ENCODE measurements at places on chromosomes 12 and 14.

DNA sequence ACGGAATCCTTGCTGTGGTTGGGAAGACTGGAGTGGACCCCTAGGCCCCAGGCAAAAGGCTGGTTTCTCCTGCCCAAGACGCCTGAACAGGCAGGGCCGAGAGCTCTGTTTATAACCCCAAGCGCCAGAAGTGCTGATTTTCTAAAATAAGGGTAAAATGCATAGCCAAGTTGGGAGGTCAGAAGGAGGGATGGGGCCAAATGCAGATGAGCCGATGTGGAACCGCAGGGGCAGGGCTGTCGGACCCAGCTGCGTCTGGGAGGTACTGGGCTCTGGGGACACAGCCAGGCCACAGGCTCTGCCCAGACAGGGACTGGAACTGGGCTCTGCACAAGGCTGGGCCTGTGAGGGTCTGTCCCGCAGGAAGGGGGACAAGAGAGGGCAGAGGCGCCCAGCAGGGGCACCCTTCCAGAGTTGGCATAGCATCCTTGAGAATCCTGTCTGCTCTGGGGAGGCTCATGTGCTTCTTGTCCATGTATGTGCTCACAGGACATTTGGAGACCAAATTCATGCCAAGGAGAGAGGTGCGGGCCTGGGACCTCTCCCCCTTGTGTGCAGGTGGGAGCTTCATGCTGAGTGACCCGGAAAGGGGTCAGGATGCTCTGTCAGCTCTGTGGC is 49.1 kb downstream of the JAG2 start:
- DNase-seq: no peak

- DNase-seq: no peak
Measured at GRCh38 chr12:63068857-63069442, 82.1 kb downstream of the AVPR1A start.

DNA sequence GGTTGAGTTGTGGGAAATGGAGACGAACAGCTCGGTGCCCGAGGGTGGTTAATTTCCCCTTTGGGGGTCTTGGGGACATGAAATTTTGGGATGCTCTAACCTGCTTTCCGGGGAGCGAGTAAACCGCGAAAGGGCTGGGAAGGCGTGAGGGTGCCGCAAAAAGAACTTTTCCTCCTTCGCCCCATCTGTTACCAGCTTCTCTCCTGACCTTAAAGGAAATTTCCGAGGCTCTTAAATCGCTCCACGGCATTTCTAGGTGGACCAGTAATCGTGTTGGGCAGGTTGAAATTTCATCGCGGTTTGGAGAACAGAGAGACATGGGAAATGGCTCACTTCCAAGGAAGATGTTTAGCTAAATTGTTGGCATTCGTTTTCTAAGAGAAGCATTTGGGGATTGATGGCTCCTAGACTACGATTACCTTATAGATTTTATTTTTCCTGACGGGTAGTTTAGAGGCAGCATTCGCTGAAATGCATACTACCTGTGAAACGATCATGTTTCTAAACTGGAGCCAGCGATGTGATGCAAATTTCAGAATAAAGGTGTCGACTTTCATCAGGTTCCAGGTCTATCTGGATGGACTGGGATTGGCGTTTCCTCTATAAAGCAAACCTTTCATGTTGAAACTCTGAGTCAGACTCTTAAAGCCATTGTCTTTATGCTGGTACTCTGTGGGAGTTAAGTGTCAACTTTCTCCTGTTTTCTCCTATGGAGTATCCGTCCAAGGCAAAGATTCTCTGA is 414.5 kb downstream of the PCNX1 start:
- no peak for DNase-seq

GRCh38 chr14:22097586-22098292 is 424.1 kb upstream of the OR4E1 start:
- DNase-seq: no peak

DNA sequence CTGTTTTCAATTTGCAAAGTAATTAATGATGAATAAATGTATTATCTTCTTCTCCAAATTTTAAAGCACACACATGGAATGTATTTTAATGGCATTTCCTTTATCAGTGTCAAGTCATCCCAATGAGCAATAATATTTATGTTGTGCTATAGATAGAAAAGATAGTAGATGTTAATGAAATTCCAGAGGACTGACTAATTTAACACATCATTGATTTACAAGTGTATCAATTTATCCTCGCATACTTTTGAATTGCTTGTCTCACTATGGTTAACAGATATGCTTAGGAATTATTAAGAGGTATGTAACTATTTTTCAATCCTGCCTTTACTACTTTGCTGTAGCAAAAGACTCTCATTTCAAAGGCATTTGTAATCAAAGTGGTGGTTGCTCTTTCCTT is 842.9 kb downstream of the SLC6A15 start:
- DNase-seq: no peak

GRCh38 chr12:120846721-120847120 is 57.4 kb downstream of the SPPL3 start:
- no peak for DNase-seq

GRCh38 chr12:128863957-128864356 is 10.7 kb downstream of the GLT1D1 start:
- DNase-seq: no peak

- DNase-seq: no peak
Measured at GRCh38 chr12:87119713-87120112, 863.5 kb upstream of the MGAT4C start.

GRCh38 chr12:12219664-12220063 is 47.2 kb downstream of the LRP6 start:
- DNase-seq: no peak

GRCh38 chr12:1845886-1846285 is 25.5 kb downstream of the LRTM2 start:
- DNase-seq: no peak

GRCh38 chr12:121467638-121468498 is 68.0 kb downstream of the RNF34 start:
- DNase-seq: no peak

GRCh38 chr14:64910847-64911495 is 3.3 kb upstream of the CHURC1 start:
- no peak for DNase-seq

DNA sequence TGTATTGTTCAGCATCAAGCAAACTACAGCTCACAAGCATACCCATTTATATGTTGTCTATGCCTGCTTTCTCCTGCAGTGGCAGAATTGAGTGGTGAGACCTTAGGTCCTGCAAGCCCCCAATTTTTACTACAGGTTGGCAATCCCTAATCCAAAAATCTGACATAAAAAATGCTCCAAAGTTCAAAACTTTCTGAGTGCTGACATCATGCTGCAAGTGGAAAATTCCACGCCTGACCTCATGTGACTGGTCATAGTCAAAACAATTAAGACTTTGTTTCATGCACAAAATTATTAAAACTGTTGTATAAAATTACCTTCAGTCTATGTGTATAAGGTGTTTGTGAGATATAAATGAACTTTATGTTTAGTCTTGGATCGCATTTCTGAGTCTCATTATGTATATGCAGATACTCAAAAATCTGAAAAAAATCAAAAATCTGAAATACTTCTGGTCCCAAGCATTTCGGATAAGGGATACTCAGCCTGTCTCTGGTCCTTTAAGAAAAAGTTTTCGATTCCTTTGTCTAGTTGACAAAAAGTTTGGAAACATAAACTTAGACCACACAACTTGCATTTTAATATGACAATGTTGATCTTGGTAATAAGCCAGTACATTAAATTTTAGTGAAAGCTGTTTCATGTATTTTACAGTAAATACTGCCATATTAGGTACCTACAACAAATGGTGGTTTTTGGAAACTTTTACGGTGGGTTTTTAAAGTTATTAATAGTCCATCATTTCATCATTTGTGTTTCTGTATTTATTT is 81.5 kb downstream of the AEBP2 start:
- DNase-seq: no peak

DNA sequence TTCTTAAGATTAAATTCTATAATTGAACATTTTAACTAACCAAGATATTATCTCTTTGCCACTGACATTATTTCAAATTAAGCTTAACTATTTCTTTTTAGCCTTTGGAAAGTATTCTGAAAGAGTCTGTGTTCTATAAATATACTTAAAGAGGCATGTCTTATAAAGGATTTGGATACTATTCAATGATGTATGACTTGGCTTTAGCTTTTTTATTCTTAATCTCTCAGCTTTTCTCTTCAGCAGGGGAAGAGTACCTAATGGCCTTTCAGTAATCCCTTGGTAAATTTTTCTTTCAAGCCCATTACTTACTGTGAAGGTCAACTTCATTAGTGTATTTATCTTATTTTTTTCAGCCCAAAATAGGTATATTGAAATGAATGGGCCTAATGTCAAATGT is 113.8 kb downstream of the LRRK2 start:
- DNase-seq: no peak

GRCh38 chr12:44875417-44875953 is 630 bp downstream of the NELL2 start:
- DNase-seq: no peak

DNA sequence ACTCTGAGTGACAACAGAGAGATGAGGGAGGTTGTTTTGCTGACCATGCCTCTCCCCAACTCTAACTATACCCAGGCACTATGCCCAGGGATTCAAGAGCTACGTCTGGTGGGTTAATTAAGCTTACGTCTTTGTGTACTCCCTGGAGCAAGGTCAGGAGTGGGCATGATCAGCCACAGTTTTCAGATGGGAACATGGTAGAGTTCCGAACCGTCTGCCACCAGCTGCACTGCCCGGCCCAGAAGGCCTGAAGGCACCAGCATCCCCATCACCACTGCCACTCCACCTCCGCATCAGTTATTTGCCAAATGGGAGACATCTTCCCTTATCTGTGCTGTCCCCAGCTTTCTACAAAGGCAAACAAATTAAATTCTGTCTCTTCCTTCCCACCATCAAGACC is 11.1 kb upstream of the GPX2 start:
- no peak for DNase-seq

DNA sequence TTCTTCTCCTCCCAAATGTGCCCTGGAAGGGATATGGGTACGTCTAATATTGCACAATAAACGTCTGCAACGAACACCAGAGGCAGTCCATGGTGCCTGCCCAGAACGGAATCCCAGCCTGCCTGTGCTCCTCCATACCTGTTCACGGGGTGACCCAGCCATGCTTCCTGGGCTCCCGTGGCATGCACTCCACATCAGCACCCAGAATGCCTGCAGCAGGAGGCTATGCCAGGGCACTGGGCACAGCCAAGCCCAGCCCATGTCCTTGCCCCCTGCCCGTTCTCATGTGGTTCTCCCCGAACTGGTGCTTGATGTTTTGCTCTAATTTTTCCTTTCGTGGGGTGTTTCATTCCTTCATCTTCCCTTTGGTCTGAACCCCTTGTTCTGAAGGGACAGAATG is 404.3 kb downstream of the BCL11B start:
- DNase-seq: no peak

GRCh38 chr12:105467710-105468366 is 137.3 kb downstream of the C12orf75 start:
- no peak for DNase-seq

GRCh38 chr12:27555361-27555760 is 31.4 kb downstream of the PPFIBP1 start:
- no peak for DNase-seq

DNA sequence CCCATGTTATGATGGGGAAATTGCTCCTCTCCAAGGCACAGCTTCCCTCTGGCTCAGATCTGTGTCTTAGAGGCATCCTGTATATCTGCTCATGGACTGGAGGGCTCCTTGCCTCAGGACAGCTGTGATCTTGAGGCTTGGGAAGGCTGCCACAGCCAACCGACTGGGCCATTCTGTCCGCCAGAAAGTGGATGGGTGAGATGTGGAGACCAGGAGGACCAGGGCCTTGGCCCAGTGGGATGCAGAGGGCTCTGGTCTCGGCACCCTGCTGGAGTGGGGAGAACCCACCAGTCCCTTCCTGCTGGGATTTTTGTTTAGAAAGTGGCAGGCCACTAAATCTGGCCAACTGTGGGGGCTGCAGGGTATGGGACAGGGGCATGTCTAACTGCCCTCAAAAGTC is 148.6 kb downstream of the CALM1 start:
- no peak for DNase-seq

- DNase-seq: no peak
Measured at GRCh38 chr12:25806271-25806670, 152.2 kb upstream of the RASSF8 start.

- no peak for DNase-seq
Measured at GRCh38 chr12:91317306-91317705, 134.7 kb upstream of the DCN start.

DNA sequence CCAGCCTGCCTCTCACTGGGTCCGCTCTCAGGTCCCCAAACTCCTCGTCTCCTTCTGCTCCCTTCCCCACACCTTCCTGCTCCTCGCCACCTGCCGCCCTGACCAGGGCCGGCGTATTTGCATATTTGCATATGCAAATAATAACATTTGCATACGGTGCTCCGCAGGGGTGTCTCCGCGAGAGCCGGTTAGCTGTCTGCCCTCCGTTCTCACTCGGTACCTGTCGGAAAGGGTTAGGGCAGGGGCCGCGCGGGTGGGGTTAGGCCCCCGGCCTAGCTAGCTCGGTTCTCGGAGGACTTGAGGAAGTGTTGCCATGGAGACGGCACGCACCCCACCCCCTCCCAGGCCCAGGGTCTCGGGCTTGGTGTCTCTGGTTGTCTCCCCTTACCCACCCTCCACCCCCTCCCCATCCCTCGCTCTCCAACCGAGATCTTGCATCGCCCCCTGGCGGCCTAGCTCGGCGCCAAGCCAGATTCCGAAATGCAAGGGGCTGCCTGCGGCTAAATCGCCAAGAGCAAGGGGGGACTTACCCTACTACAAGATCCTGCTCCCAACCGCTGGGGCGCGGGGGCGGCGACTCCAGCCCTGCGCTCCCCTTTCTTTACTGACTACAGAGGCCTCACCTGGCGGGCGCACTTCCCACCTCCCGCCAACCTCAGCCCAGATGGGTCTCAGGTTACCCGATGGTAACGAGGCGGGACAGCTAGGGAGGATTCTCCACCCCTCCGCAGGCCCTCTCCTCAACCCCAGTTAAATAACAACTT is 8.1 kb downstream of the STAC3 start:
- peak; percentile 19 for DNase-seq

DNA sequence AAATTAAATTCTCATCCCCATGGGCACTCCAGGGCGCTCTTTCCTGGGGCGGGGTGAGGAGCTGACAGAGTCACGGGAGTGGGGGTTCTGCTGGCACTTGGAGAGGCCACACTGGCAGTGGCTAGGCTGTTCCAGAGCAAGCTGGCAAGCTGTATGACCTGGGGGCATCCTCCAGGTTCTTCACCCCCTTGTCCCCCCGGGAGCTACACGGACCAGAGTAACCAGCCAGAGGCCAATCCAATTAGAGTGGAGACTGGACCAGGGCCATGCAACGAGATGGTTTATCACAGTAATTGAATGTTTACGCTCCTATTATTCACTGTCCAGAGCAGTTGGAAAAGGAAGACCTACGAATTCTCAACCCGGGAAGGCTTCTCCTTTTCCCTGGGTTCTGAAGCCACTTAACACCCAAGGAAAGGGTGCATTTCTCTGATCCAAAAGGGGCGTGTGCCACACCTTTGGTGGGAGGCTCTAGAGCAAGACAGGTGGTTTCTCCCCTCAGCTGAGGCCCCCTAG is 43.8 kb upstream of the PNMA1 start:
- DNase-seq: no peak

DNA sequence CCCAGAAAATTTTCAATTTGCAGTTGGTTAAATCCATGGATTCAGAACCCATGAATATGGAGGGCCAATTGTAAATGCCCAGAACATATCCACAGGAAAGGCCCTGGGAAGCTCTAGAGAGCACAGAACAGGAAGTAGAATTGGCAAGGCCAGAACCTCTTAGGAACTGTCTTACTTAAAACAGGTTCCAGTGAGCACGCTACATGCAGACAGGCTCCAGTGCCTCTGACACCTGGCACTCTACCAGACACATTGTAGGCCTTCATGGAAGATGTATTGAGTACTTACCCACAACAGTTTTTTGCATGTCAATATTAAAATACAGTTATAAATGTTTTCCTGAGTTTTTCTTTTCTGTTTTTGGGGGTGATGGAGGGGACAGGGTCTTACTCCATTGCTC is 188.2 kb upstream of the FRMD6 start:
- no peak for DNase-seq

- no peak for DNase-seq
Measured at GRCh38 chr12:77918046-77918445, 87.4 kb downstream of the NAV3 start.

Data from activated CD8-positive, alpha-beta memory T cell treated with anti-CD3 and anti-CD28 coated beads for 1 hour (primary cell).